ENCODE measurements at places on chromosomes 2 and 18.

GRCh38 chr18:27413495-27414401 lies 228.6 kb upstream of the CHST9 start:
- DNase-seq, result no peak

GRCh38 chr2:100767810-100768806 lies 51.8 kb upstream of the NPAS2 start:
- no peak for DNase-seq

DNA sequence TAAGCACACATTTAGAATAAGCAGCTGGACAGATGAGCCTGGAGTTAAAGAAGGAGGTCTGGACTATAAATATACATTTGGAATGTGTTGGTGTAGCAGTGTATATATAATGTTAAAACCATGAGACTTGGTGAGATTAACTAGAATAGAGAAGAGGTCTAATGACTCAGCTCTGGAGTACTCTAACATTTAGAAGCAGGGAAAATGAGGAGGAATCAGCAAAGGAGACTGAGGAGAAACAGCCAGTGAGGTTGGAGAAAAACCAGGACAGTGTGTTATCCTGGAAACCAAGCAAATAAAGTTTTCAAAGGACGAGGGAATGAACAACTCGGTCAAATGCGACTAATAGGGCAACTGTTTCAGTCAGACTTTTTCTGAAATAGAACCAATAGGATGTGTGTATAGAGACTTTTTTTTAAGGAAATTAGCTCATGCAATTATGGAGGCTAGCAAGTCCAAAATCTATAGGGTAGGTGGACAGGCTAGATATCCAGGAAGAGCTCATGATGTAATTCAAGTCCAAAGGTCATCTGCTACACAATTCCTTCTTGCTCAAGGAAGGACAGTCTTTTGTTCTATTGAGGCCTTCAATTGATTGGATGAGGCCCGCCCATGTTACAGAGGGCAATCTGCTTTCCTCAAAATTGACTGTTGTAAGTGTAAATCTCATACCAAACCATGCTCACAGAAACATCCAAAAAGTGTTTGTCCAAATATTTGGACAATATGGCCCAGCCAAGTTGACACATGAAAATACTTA lies 10.8 kb upstream of the SESTD1 start:
- no peak for DNase-seq

GRCh38 chr2:176599796-176600485 lies 330.7 kb downstream of the MTX2 start:
- DNase-seq, result no peak

DNA sequence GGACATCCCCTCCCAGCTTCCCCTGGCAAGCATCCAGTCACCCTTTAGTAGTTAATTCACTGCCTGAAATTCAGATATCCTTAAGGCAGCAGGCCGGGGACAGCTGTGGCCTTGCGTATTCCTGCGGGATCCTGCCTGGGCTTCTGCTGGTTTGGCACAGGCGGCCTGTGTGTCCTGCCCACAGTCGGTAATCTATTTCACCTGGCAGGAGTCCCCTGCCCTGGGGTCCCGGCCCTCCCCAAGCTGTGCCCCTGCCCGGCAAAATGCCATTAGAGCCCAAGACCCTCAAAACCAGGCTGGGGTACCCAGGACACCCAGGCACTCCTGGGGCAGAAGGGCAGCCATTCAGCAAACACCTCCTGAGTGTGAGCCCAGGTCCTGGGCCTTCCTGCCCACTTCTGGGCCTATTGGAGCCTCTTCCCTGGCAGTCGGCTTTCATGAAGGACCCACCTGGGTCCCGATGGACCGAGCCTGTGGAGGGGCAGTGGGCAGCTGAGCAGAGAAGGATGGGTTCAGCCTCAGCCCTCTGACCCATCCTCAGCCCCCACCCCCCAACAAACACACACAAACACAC lies 11.6 kb downstream of the CROCC2 start:
- DNase-seq, result no peak
